NCI-H526 treated with DMSO at 0.1 percent for 48 hours (cell line): ENCODE measurements at places on chromosomes 1 and 21.

DNA sequence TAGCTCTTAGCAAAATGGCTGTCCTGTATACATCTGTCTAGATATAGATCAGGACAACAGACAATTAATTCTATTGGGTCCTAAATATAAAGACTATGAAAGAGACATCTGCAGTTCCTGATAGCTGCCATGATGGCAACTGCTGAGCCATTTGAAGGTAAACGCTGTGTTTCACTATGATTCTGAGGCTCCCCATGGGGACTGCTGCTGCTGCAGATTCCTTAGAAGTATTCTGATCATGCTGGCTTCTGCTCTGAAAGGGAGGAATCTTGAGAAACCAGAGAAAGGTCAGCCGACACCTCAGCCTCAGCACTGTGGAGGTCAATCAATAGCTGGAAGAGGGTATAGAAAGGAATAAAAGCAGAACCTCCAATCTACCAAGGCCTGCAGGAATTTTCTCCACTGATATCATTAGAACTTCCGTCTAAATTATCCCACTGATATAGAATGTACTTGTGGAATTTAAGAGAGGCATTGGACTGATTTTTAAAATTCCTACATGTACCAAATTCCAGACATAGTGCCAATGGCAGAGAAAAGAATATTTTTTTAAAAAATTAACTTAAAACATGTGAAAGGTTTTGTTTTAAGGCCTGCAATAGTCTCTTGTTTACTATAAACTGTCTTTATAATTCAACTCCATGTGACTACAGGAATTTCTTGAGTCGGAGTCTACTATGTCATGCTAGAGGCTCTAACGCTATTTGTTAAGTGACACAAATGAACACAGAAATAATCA, 53.2 kb downstream of the DDAH1 start:
- DNase-seq, result no peak

DNA sequence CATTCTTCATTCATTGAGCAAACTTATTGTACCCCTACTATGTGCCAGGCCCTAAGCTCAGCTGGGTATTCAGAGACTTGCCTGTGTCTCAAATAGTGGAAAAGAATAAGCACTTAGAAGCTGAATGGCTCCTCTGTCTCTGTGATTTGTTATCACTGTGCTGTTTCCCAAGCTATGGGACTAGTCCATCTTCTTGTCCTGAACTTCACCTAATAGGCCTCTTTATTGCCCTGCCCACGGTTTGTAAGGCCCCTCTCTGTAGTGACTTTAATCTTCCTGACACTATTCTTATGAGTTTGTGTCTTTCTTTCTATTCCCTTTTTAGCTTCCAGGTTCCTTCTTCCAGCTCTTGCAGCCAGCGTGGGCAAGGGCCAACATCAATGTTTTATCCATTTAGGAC, 85.4 kb upstream of the LPGAT1 start:
- no peak for DNase-seq

DNA sequence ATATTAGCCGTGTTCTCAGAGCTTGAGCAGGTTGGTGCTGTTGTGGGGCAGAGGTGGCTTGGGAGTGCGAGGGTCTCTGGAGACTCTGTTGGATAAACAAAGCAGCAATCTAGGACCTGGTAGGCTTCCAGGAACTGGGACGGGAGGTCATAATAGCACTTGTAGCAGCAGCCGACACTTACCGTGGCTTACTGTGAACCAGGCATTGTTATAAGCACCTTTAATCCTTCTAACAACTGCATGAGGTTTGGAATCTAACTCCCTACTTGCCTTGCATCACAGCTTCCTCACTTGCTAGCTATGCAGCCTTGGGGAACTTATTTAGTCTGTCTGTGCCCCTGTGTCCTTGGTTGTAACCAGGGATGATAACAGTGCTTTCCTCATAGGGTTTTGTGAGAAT, 94.9 kb downstream of the NAV1 start:
- no peak for DNase-seq

GRCh38 chr1:152919071-152919470, 10.7 kb downstream of the IVL start:
- no peak for DNase-seq

DNA sequence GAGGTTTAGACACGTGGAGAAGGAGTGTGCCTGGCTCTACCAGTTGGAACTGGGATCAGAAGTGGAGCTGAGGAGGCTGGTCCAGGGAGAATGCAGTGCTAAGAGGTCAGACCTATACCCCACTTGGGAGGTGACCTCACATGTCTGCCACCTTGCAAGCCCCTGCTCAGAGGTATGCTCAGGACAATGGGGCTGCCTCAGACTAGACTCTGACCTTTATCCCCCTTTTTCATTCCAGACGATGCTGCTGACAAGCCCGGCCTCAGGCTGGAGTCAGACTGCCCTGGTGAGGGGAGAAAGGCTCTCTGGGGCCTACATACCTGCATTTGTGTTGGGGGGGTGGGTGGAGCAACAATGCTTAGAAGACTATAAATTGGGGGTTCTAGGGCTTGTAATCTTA, 5.2 kb downstream of the KCNJ10 start:
- no peak for DNase-seq

- DNase-seq, result no peak
Observed at GRCh38 chr21:44750675-44751025, 39.3 kb upstream of the TSPEAR start.

- no peak for DNase-seq
Observed at GRCh38 chr1:205774198-205775014, 876 bp downstream of the RAB29 start.

GRCh38 chr1:32249831-32250525, 1.1 kb upstream of the LCK start:
- no peak for DNase-seq

GRCh38 chr1:180953291-180954004, 40.8 kb downstream of the KIAA1614 start:
- DNase-seq, result peak; percentile 66

DNA sequence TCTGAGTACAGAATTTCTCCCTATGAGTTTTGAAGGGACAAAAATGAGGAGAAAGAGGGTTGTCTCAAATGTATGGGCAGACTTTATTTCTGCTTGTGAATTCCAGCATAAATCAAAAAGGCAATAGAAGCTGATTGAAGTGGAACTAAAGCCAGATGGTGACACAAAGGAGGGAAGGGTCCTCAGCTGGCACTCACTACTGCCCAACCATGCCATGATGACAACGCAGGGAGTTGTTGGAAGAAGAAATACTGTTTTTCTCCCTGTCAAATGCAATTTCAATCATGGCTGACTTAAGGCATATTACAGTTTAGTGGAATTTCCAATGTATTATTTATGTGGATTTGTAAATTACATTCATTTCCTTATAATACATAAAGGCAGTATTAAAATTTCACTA, 805.8 kb downstream of the ADGRL2 start:
- no peak for DNase-seq

GRCh38 chr1:164337885-164338284, 221.1 kb upstream of the PBX1 start:
- no peak for DNase-seq

DNA sequence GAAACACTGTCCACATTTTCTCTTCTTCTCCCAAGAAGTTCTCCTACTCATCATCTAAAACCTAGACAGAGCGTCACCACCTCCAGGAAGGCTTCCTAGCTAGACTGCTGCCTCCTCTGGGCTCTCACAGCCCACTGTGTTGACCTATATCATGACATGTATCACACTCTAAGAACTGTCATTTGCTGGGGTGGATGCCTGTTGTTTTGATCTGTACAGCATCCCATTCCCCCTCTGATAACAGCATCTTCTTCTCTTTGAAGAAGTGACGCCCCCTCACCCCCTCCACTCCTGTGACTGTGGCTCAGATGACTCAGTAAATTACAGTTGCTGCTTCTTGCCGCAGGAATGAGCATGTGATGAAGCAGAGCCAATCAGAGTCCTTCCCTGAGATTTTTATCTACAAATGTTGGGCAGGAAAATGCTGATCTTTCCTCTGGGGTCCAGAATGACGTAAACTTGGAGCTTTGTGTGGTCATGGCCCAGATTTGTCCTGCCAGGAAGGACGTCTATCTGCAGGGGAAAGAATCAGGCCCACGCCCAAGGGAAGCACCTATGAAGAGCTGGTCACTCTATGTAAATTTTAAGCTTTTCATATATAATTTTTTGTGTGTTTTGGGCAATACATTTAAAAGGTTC, 28.0 kb upstream of the FOXO6 start:
- no peak for DNase-seq

- DNase-seq, result no peak
Observed at GRCh38 chr21:32207406-32207716, 71.5 kb downstream of the MIS18A start.

- DNase-seq, result no peak
Observed at GRCh38 chr1:231636157-231636556, 9.6 kb downstream of the DISC1 start.

DNA sequence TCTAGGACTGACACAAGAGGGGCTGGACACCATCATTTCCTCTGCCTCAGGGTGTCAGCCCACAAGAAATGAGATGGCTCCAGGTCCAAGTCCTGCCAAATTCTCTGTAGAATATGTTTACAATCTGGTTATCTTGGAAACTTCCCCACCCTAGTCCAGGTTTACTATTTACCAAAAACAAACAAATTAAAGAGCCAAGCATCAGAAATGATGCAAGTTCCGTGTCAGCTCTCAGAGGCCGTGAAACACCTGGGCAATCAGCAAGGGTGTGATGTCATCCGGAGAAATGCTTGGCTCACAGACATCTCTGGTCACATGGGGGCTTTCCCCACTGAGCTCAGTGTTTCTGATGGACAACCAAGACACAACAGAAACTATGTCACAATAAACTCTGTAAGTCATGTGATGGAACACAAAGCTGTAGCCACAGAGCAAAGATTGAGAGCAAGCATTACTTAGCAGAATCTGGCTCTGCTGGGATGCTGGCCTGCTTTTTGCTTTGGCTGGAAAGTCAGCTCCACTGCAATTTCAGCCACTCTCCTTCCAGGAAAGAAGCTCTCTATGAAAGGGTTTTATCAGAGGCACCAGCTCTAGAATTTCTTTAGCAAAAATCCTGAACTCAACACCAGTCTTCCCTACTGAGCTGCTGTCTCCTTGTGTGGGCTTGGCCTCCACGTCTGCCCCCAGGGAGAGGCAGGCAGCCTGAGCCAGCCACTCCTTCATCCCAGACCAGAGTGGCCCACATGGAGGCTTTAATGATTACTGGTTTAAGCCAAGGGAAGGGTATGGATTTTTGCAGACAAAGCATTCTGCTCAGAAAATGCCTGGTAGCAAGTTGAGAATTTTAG, 55.9 kb downstream of the NENF start:
- DNase-seq, result no peak

GRCh38 chr1:14648391-14648790, 49.9 kb downstream of the KAZN start:
- DNase-seq, result no peak

GRCh38 chr1:66873111-66873510, 51.5 kb downstream of the DNAI4 start:
- DNase-seq, result no peak

DNA sequence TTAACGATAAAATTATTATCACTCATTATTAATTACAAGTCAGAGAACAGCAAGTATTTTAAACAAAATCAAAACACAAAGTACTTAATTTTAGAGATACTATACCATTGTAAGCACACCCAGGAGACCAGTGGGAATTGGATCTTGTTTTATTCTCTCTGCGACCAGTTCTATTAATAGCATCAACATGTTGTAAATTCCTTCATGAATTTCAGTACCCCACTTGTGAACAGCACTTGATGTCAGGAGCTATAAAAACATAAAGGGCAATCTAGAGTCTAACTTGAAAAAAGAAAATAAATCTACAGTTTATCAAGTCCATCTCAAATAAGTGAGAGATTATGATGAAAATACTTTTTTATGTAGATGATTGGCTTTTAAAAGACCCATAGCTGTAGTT, 42.9 kb downstream of the USP24 start:
- DNase-seq, result no peak

DNA sequence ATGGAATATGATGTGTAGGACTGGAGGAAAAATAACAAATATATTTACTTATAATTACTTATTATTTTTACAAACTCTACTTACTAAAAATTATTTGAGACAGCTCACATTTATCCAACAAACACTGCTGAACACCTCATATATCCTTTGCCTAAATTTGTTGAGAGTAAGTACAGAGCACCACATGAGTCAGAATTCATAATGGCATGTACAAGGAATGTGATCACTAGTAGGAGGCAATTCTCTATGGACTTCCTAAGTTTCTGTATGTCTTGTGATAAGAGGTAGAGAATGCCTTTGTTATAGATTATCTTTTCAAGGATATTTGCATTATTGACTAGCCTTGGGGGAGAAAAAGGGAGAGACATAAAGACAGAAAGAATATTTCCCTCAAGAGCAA, 8.2 kb upstream of the ST6GALNAC3 start:
- DNase-seq, result no peak

- no peak for DNase-seq
Observed at GRCh38 chr1:26696654-26697430, 1.0 kb downstream of the ARID1A start.

- DNase-seq, result no peak
Observed at GRCh38 chr1:4621646-4622045, 32.8 kb upstream of the AJAP1 start.

DNA sequence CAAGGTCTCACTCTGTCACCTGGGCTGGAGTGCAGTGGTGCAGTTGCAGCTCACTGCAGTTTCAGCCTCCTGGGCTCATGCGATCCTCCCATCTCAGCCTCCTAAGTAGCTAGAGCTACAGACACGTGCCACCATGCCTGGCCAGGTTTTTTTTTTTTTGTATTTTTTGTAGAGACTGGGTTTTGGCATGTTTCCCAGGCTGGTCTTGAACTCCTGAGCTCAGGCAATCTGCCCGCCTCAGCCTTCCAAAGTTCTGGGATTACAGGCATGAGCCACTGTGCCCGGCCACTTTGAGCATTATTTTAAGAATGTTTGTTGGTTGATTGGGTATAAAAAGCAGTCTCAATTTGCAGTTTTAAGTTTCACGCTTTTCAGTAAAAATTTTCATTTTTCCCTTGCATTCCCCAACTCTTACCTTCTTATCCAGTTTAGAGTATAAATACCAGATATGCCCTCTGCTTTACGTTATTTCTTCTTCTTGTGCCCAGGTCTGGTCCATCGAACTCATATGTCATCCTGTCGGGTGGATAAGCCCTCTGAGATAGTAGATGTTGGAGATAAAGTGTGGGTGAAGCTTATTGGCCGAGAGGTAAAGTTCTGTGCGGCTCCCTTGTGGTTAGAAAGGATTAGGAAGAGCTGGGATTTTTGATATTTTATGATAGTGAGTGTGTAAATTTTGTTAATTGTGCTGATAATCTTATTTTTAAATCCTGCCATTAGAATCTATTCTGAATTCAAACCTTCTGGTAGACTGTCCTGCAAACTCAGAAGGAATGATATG, 36.0 kb downstream of the FABP3 start:
- no peak for DNase-seq

GRCh38 chr1:23756676-23757075, 13.4 kb downstream of the ELOA start:
- DNase-seq, result no peak

DNA sequence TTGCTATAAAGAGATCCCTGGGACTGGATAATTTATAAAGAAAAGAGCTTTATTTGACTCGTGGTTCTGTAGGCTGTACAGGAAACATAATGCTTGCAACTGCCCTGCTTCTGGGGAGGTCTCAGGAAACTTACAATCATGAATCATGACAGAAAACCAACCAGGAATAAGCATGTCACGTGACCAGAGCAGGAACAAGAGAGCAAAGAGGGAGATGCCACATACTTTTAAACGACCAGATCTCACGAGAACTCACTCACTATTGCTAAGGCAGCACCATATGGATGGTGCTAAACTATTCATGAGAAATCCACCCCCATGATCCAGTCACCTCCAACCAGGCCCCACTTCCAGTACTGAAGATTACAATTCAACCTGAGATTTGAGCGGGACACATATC, 49.8 kb upstream of the RCC1 start:
- DNase-seq, result no peak

GRCh38 chr1:198929111-198929604, 290.3 kb downstream of the PTPRC start:
- DNase-seq, result no peak

- no peak for DNase-seq
Observed at GRCh38 chr1:63645317-63645716, 52.1 kb downstream of the PGM1 start.
